T-cell (primary cell): ENCODE measurements at places on chromosomes 12 and 14.

GRCh38 chr14:27958757-27959156 is 807.8 kb upstream of the FOXG1 start:
- no peak for DNase-seq

GRCh38 chr12:45928309-45928708 is 62.1 kb downstream of the SCAF11 start:
- no peak for DNase-seq

DNA sequence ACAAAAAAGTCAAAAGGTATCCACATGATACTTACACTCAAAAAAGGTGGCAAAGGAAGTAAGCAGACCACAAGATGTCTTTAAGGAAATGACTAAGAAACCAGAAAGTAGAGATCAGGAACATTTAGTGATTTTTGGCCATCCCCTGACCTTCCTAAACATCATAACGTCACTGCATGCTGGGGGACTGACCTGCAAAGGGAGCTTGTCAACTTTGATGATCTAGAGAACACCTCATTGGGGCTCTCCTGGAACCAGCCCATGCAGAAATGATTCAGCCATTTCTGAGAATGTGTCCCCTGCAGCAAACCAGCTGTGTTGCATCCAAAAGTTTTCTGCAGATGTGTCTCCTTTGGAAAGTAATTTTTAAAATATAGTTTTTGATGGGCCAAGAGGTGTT is 152.2 kb upstream of the RASSF8 start:
- DNase-seq, result no peak

DNA sequence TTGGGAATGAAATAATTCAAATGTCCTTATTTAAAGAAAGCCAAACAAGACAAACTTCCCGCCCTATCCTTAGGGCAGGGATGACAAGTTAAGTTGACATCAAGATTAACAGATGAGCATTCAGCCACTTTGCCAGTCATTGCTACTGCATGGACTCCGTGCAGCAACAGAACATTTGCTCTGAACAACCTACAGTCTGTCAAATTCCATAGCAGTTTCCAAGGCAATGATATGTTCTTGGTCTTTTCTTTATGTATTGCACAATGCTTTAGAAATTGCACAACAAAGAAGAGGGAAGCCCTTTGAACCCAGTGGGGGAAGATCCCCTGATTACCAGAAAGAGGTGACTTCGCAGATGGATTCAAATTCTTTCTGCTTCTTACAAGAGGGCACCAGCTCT is 269.8 kb downstream of the BCAT1 start:
- DNase-seq, result no peak

DNA sequence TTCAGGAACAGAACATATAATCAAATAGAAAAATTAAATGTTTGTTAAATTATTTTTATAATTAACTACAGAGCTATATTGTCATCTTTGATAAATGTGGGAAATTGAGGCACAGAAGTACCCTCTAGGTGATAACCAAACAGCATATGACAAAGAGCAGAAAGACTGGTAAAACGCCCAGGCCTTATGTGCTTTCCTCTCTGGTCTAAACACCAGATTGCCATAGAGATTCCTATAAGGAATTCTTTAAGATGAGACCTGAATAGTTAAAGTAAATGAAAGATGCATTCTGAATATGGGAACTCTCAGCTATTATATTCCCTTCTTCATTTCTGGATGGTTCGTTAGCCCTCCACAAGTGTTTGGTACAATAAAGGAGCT is 140.0 kb upstream of the SOX5 start:
- DNase-seq, result no peak

DNA sequence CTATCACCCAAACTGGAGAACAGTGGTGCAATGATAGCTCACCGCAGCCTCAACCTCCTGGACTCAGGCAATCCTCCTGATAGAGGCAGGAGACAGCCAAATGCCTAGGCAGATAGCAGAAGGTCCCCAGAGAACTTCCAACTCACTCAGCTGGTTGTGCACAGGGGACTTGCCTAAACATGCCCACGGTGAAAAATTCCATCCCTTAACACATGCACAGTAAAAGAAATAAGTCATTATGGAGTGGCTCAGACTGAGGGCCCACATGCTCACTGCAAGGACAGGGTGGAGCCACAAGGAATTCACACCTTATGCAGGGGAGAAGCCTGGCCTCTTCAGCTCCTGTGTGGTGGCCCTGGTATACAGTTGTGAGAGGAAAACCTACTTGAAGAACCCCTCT is 525.8 kb upstream of the ATP2B1 start:
- DNase-seq, result no peak

DNA sequence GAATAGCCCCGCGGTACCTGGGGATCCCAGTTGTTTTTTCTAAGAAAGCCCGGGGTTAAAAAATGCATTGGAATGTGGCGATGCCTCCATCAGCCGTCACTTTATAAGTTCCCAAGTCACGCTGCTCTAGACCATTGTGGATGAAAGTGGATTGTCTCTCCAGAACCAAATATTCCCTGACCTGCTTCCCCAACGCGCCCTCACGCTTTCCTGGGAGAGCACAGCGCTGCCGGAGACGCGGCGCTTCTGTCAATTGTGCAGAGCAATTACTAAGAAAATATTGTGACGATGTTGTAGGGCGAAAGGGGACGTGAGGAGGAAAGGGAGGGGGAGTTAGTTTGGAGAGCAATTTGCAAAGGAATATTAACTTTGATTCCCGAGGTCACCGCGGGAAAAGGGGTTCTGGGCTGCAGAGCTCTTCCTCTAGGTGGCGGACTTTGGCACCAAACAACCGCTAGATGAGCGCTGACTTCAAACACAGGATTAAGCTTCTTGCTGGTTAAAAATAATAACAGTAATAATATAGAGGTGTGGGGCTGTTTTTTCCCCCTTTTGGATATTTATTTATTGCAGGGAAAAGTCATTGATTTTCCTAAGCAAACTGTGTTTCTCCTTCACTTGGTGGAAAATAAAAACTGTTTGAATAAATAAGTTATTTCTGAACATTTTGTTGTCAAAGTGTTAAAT is 9.6 kb upstream of the FOXG1 start:
- no peak for DNase-seq

- no peak for DNase-seq
These were observed 10.6 kb downstream of the MCRS1 start for GRCh38 chr12:49557187-49557916.

GRCh38 chr12:78865516-78865915 is 942 bp downstream of the SYT1 start:
- DNase-seq, result no peak

- no peak for DNase-seq
These were observed 752 bp downstream of the PRICKLE1 start for GRCh38 chr12:42588524-42589464.

DNA sequence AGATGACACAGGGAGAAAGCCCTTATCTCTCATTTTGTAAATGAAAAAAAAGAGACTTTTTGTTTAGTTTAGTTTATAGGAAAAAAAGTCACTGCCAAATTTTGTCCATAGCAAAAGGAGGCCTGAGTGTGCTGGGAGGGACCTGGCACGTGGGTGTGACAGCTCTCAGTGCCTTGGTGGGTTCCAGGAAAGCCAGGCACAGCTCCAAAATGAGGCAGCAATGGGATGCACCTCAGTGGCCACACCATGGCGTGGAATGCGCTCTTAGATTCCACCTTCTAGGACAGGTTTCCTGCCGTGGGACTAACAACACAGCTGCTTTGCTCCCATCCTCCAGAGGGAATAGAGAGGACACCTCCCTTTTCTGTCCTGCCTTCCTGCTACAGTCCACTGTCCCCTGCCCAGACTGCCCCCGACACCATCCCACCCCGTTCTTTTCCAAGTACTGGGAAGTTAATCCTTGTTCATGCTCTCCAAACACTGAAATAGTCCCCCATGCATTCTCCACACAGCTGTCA is 207.6 kb downstream of the EMP1 start:
- DNase-seq, result no peak

DNA sequence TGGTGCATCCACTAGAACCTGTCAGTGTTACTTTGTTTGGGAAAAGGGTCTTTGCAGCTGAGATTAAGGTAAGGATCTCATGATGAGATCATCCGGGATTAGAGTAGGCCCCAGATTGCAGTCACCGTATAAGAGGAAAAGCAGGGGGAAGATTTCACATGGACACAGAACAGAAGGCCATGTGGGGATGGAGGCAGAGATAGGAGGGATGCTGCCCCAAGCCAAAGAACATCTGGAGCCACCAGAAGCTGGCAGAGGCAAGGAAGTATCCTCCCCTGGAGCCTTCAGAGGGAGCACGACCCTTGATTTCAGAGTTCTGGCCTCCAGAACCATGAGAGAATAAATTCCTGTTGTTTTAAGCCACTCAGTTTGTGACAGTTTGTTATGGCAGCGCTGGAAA is 39.6 kb downstream of the CMKLR1 start:
- no peak for DNase-seq

DNA sequence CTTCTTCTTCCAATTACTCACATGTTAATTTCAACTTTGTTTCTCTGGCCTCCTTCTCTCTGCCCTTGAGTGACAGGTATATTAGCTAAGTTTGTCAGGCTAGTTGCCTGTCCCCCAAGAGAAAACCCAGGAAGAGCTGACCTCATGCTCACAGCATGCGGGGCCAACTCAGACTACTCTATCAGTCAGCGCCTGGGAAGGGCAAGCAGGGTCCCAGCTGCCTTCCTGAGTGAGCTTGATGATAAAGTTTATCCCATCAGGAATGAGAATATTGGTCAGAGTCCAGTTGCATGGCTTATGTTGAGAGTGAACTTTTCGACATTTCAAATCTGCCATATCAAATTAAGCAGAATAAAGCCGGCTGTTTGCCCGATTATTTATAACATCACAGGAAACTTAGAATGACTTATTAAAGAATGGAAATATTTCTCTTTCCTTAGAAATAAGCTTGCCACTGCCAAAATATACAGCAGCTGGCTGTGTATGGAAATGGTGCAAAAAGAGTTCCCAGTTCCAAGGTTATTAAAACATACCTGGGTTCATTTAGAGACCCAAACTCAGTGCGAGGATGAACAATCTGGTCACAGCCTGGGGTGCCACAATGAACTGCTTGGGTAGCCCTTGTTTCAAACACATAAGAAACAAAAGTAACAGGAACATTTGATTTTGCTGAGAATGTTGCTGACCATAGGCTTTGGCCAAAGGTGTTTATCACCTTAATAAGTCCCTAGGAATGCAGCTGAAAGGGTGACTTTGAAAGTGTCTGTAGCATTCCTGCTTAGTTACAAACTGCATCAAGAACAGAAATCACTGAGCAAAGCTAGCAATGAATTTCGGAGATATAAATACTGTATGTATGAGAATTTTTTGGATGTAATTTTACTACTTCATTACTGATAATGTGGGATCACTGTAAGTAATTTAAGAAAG is 1553.8 kb upstream of the FLRT2 start:
- DNase-seq, result no peak

DNA sequence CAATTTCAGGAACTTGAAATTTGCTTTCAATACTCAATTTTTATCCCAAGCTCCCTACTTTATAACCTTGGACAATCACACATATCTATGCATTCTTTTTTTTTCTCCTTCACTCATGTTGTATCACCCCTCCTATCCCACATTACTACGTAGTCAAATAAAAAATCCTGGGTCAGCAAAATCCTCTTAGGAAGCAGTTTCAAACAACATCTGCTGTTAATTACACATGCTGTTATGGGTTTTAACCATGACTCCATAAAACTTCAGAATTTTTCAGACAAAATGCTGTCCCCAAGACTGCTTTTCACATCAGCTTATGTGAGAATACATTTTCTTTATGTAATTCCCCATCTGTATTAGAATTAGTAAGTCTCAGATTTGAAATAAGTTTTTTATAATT is 61.7 kb downstream of the LRFN5 start:
- DNase-seq, result no peak

DNA sequence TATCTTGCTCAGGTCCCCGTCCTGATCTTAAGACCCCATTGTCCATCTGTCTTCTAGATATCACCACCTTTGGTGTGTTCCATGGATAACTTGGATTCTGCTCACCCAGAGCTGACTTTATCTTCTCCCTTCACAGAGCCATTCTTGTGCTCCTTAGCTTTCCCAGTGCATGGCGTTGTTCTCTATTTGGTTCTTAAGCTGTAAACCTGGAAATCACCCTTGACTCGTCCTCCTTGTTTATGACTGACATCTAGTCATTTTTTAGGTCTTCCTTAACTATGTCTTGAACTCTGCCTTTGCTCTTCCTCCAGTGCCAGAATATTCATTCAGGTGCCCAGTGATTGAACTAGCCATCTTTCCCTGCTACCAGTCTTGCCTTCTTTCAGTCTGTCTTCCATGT is 11.7 kb downstream of the STK38L start:
- no peak for DNase-seq

DNA sequence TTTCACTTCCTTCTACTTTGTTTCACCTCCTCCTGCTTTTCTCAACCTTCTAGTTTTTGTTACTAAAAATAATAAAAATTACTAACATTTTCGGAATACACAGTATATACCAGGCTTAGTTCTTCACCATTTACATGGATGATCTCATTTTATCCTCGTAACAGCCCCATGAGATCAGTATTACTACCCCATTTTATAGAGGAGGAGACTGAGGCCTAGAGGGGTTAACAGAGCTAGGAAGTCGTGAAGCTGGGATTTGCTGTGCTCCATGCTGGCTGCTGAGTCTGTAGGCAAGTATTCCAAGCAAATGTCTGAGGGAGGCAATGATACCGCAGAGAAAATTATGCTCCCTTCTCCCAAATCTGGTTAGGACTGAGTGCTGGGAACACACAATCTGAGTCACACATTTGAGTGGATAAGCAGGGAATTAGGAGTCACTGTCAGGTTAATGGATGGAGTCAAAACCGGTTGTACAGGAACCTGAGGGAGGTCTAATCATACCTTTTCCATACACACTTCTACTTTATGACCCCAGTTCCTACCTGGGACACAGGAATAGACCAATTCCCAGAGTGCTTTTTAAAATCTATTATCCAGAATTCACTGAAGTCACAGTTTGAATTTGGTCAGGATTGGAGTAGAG is 51.1 kb downstream of the ZFYVE26 start:
- no peak for DNase-seq

- DNase-seq, result no peak
These were observed 148.4 kb upstream of the BCL2L14 start for GRCh38 chr12:11922361-11922760.

- no peak for DNase-seq
These were observed 19.5 kb downstream of the BCL11B start for GRCh38 chr14:99252443-99252939.

GRCh38 chr14:51805541-51805940 is 54.9 kb upstream of the GNG2 start:
- DNase-seq, result no peak

- DNase-seq, result no peak
These were observed 2.3 kb downstream of the CRACR2A start for GRCh38 chr12:3750616-3751015.

DNA sequence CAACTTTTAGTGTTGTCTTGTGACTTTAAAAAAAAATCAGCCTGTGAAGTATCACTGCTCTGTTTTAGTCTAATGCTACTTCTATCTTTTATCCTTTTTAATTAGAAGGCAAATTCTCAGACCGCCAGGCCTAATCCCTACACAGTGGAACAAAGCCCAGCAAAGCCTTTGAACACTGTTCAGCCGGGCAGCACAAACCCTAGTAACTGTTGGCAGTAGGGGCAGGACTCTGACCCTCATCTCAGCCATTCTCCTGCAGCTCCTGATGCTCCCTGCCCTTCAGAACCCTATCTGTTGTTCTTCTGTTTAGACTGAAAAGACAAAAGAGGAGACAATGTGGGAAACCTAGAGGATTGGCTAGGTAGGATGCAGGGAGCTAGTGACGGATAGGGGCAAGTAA is 78.0 kb upstream of the OTX2 start:
- DNase-seq, result no peak
